Activated T-cell treated with anti-CD3 and anti-CD28 coated beads for 24 hours (primary cell): ENCODE measurements at places on chromosomes 1 and 21.

DNA sequence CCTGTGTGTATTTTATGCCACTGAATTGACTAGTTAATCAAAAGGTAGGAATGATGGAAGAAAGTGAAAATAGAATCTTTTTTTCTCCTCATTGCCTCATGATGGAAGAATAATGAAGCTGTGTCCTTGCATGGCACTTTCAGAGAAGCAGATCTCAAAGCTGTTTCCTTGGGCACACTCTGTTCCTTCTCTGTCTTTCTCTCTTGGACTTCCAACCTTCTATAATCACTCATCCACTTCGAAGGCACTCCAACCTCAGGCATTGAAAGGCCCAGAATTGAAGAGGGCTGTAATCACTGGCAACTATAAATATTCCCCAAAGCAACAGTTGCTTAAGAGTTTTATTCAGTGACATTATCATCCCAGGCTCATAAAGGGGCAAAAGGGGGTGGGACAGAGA is 31.1 kb upstream of the DNASE2B start:
- no peak for DNase-seq

DNA sequence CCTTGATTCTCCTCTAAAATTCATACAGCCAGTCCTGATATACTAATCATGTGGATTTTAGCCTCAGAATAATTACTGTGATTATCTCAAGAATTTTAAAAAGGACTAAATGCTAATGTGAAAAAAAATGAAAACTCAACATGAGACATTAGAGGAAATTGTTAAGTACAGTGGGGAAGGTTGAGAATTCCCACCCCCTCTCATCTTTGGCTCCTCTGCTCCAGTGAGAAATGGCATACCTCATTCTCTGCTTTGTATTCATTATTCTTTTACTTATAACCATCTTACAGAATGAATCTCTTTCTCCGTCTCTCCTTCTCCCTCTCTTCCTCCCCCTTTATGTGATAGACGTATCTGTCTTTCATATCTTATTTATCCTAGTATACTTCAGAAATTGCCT is 70.9 kb downstream of the DIRAS3 start:
- no peak for DNase-seq

- DNase-seq = no peak
These were observed 202.6 kb upstream of the COA6 start for GRCh38 chr1:234170622-234171021.

GRCh38 chr1:82948386-82948785 is 1050.5 kb downstream of the TTLL7 start:
- no peak for DNase-seq

DNA sequence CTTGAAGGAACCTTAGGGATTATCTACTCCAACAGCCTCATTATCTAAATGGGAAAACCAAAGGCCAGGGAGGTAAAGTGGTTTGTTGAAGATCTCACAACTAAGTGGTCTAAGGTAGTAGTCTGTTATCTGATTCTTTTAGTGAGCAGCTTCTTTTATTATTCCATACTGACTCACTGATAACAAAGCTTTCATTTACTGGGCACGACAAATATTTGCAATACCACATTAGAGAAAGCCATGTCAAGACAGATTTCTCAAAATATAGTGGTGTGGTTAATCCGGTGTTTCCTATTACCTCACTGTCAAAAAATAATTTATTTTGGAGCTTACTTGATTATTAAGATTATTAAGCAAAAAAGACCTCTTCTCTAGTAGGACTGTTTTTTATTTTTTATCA is 369.1 kb downstream of the S1PR1 start:
- no peak for DNase-seq

- DNase-seq = peak; percentile 21
These were observed 43.2 kb downstream of the LRRC71 start for GRCh38 chr1:156963621-156964020.

- DNase-seq = no peak
These were observed 120.5 kb upstream of the WNT4 start for GRCh38 chr1:22263359-22263758.

- DNase-seq = no peak
These were observed 61.7 kb downstream of the MDM4 start for GRCh38 chr1:204577794-204578478.

- DNase-seq = no peak
These were observed 297.7 kb downstream of the PTPRC start for GRCh38 chr1:198936371-198937083.

GRCh38 chr1:86636898-86637297 is 67.5 kb upstream of the SH3GLB1 start:
- DNase-seq = no peak

DNA sequence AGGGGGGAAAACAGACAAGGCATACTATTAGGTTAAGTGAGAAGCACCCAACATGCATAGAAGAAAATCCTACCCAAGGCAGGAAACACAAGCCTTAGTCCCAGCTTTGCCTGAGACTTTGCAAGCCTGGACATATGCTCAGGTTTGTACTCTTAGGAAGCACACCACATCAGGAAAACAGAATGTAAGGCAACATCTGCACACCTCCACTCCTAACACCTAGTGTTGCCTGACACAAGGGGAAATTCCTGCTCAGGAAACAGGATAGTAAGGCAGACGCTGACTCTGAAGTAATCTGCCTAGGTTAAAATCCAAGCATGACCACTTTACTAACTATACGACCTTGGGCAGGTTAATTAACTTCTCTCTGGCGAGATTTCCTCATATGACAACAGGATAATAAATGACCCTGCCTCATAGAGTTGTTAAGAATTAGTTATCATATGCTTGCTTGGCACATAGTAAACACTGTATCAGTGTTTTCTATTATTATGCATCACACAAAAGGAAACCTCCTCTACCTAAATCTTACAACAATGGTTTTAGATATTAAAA is 119.8 kb downstream of the ZZZ3 start:
- DNase-seq = no peak

DNA sequence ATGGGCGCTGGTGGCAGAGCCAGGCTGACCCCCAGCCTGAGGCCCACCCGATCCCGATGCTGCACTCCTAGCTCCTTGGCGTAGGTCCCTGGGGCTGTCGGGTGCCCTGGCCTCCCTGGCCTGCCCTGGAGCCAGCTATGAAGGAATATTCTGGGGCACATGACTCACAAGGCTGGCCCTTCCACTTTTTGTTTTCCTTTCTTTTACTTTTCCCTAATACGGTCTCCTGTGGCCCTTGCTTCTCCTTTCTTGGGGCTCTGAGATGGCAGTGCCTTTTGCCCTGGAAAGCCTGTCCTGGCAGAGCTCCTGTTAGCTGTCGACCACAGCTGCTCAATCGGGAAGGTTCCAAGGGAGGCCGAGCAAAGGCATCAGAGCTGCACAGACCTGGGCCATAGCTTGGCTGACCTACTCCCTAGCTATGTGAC is 22.1 kb downstream of the ARHGEF10L start:
- DNase-seq = no peak

DNA sequence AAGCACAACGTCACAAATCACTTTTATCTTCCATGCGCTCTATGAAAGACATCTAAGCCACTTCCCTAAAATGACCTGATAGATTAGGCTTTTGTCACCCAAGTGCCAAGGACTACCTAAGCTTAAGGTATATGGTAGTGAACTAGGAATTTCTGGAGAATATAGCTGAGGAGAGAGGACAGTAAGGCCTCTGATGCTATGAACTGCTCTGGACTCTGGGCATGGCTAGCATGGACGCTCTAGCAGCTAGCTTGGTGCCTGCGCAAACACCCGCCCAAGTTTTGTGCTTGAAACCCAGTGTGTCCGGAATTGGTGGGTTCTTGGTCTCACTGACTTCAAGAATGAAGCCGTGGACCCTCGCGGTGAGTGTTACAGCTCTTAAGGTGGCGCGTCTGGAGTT is 42.5 kb downstream of the OR10J5 start:
- DNase-seq = no peak

DNA sequence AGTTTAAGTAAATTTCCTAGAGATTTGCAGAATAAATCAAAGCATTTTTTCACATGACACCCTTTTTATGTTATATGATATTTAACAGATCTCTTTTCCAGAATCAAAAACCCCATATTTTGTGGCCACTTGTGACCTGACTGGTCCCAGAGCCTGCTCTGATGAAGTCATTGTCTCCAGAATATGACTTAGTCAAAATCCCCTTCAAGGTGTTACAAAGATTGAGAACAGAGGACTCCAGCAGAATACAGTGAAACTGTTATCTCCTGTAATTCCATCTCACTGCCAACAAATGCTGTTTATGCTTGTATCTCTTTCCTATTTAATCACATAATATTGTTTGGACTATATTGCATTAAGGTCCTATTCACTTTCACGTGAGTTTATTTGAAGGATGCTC is 25.6 kb downstream of the RGS1 start:
- no peak for DNase-seq

DNA sequence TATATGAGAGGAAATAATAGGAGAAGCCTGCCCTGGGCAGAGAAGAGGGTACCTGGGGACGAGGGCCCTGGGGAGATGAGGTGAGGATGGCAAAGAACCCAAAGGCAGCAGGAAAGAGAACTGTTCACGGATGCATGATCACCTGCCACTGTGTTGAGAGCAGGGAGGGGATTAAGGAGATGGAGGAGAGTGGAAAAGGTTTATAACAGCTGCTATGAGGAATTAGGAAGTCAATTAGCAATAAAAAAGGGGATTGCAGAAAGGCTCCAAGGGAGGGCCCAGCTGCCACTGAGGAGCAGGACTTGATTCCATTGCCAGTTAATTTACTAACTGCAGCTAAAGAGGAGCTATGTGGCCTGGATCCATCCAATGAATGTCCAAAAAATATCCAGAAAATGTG is 61.1 kb downstream of the GFI1 start:
- DNase-seq = no peak

DNA sequence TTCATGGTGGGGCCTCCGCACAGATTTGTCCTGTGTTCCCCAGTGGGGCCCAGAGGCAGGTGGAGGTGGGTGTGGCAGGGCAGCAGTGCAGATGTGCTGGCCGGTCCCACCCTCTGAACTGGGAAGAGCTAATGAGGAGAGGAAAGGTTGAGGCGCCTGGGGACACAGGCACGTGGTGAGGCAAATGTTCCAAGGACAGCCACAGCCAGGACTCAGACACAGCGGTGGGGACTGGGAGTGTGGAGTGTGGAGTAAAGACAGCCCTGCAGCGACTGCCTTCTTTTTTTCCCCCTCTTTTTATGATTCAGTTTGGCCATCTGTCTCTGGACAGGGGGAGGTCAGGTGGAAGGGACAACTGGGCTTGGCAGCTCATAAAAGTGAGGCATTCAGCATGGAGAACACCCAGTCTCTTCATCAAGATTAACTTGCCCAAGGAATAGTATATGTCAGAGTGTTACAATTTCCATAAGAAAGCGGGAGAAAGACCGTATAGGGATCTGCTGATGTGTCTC is 104.2 kb upstream of the GCLM start:
- no peak for DNase-seq

DNA sequence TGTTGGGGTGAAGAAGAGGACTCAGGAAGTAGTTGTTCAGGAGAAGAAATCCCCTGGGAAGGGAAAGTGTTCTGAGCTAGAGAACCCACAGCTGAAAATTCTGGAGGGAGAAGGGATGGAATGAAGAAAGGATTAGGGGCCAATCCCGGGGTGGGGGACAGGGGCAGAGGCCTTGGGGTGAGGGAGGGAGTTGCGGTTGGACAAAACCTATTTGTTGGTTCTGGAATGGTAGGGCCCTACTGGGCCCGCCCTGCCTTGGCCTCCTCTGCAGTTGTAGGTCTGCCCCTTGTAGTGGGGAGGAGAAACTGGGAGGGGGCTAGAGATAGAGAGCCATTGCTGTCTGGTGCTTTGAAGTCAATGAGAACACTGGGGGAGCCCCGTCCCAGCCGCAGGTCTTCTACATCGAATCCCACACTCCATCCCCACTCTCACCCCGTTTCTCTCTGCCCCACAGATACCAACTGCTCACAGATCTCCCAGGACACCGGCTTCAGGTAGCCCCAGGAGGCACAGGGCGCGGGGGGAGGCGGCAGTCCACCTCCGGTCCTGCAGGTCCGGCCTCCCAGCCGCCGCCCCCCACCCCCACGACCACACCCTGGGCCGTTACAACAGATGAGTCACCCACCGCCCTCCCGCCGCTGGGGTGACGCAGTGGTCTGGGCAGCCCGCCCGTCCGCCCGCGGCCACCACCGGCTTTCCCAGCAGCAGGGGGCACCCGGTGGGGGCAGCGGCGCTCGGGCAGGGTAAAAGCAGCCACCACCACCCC is 1.1 kb downstream of the TAGLN2 start:
- DNase-seq = peak; percentile 37

DNA sequence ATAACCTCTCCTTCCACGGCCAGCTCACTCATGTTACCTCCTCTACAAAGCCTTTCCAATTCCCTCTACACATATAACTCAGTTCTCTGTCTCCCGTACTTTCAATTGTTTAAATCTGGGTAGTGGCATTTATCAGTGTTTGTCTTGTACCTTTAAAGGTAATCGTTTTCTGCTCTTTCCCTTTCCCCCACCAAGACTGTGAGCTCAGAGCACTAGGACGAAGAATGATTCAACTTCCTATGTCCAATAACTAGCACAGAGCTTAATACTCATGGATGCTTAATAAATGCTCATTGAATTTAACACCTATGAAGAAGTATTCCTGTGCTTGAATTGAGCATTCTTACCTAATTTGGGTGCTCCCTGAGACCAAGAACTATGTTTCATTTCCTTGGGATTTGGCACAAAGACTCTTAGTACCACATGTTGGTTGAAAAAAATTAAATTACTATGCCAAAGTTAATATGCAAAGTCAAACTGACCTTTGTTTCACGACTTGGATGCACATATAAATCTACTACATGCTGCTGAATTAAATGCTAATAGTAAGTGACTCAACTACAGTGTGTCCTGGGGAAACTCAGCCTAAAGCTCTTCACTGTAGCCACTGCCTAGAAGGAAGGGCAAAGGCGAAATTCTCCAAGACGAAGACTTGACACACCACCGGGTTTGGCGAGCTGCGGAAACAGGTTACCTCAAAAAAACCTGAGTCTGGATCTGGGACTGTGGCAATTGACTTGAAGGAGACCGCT is 30.6 kb upstream of the C1orf185 start:
- DNase-seq = no peak

DNA sequence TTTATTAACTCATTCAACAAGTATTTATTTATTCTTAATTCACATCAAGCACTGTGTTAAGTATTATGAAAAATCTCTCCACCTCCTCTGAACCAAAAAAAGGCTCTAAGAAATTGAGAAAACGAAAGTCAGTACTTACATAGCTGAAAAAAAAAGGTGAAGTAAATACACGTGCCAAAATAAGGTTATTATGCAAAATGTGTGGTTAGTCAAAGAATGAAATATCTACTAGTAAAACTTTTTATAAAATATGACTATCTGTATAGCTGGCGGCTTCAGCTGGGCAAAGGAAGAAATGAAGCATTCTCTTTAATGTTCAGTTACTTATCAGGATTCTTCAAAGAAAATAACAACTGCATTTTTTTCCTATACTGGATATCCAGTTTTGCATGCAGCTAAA is 35.5 kb upstream of the ASPM start:
- no peak for DNase-seq

- no peak for DNase-seq
These were observed 41.9 kb downstream of the NEK2 start for GRCh38 chr1:211633524-211633846.
